ENCODE measurements at places on chromosomes 6 and 20. TPM values are rescaled to one million over a fixed set of nuclear protein-coding genes. Genes with fewer than 3 reads are reported as not detected.

DNA sequence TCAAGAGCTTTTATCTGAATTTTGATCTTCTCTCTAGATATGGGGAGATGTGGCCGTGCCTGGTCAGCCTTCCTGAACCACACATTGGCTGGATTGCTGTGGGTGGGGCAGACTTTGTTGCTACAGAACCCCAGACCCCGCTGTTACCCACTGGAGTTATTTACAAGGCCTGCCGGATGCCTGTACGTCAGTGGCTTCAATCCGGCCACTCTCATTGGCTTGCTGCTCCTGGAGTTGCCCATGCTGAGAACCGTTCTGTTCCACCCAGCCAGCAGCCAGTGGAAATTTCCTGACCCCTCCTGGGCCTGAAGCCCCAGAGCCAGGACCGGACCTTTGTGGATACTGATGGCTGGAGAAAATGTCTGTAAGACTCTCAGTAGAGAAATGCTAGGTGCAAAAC is 101.9 kb downstream of the TFAP2C start:
- DNase-seq, result no peak

GRCh38 chr20:57122536-57123489 is 143.6 kb downstream of the BMP7 start:
- DNase-seq, result no peak

CCR6 gene
- total RNA-seq, result 0.17 TPM

L3MBTL3 gene
- 9.2 TPM for total RNA-seq

WFDC12 gene
- total RNA-seq, result not detected

- DNase-seq, result no peak
Measured at GRCh38 chr20:3115190-3116107, 30.9 kb upstream of the AVP start.

DNA sequence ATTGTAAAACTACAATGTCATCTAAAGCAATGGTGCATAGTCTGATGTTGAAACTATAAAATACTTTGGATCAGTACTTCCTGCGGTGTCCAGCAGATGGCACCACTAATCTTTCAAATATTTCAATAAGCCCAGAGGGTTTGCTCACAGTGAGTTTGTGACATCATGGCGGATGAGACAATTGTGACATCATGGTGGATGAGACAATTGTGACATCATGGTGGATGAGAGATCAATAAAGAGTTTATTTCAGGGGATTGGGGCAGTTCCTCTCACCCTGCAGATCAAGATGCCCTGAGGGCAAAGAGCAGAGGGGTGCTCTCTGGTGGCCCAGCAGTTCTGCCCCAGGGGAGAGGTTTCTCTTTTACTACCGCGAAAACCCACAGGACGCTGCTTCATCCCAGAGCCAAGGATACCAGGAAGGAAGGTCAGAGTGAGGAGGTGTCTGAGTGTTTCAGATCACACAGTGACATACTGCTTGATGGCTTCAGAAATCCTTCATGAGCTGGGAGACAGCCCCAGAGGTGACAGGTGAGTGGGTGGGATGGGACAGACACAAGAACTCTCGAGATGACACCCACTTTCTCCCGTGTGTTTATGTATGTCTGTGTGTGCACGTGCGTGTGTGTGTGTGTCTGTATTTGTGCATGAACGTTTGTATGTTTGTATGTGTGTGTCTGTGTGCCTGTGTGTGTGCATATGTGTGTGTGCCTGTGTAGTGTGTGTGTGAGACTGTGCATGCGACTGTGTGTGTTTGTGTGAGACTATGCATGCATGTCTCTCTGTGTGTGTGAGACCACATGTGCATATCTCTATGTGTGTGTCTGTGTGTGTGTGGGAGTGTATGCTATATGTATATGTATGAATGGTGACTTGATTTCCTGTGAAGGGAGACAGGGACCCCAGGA is 7.3 kb upstream of the ULBP2 start:
- DNase-seq, result no peak

DNA sequence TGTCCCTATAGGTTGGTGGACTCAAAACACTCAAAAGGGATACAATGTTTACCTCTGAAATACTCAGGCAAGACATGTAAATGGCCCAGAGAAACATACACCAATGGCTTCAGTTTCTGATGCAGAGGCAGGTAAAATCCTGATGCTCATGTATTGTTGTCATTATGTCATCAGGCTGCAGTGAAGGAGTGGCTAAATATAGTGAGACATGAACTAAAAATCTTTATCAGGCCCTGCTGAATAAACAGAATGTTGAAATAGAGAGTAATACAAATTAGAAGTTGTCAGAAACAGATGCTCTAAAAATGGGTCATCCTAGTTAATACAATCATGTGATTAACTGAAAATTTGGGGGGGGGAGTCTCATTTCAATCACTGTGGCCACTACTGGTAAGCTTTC is 20.4 kb downstream of the PTPRK start:
- no peak for DNase-seq

SMLR1 gene
- total RNA-seq, result not detected

DNA sequence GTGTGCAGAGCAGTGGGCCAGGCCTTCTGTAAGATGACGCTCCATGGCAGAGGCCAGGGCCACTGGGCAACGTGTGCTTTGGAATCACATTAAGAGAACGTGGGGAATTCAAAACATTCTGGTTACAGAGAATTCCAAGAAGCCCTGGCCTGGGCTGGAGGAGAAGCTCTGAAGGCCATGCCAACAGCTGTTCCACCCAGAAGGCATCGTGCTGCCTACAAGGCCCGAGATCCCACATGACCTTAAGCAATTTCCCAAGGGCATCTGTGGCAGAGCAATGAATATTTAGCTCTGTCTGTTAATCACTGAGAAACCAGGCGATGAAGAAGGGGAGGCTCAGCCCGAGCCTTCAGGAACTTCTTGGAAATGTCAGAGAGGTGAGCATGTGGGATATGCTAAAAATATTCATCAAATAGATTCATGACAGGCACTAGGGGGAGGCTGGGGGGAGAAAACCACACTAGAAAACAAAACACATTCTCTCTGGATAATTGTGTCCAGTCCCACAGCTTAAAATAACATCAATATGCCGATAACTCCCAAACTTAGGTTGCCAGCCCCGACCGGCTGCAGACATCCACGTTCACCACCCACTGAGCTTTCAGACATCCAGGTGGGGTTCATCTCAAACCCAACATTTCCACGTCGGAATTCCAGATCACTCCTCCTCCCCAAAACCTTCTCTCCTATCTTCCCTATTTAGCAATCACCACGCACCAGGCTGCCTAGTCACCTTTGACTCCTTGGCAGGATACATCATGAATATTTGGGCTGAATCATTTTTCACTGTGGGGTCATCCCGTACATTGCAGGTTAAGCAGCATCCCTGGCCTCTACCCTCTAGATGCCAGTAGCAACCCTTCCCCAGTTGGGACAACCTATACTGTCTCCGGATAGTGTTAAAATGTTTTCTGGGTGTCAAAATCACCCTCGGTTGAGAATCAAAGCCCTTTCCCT is 6.6 kb downstream of the SULF2 start:
- DNase-seq, result no peak

GRCh38 chr6:100892116-100892515 is 11.0 kb upstream of the ASCC3 start:
- DNase-seq, result no peak

DNA sequence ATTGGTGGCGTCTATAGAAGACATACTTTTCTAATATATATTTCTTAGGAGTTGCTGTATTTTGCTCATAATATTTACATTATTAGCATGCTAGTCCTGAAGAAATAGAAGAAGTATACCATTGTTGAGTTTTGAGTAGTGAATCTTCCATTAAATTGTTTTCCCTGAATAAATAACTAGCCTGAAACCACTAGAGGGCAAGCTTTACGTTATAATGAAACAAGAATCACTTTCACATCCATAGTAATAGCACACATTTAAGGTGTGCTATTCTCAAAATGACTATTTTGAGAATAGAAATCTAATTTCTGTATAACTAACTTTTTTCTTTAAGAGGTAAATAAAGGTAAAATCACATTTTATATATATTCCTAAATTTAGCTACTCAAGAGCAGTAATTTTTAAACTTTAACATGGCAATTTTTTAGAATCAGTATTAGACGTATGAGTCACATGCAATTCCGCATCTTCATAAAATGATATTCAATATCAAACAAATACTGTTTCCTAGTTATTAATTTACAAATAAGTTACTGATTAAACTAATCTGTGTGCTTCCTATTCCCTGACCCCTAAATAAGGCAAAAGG is 213.2 kb upstream of the MANEA start:
- DNase-seq, result no peak

GRCh38 chr6:56739836-56740815 is 97.4 kb upstream of the DST start:
- no peak for DNase-seq

MUCL3 gene
- 0.07 TPM for total RNA-seq
